Activated CD4-positive, alpha-beta T cell treated with anti-CD3 and anti-CD28 coated beads for 48 hours (primary cell): ENCODE measurements at places on chromosomes 1 and 21.
A peak's percentile ranks its signal among the peaks of the same experiment; 100 is the strongest.

DNA sequence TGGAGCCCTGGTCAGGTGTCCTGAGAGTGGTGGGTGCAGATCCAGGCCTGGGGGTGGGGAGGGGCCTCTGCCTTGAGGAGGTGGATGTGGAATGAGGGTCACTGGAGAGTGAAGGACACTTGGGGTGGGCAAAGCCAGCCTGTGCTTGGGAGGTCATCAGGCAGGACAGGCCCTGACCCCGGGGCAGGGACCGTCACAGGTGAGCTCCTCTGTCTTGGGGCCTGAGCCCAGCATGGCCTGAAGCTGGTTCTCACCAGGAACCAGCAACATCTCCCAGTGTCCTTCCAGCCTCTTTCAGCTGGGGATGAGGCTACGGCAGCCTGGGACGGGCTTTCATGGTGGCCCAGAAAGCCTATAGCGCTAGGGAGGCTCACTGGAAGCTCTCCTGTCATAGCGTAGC, 831 bp upstream of the KRTAP10-2 start:
- no peak for DNase-seq

DNA sequence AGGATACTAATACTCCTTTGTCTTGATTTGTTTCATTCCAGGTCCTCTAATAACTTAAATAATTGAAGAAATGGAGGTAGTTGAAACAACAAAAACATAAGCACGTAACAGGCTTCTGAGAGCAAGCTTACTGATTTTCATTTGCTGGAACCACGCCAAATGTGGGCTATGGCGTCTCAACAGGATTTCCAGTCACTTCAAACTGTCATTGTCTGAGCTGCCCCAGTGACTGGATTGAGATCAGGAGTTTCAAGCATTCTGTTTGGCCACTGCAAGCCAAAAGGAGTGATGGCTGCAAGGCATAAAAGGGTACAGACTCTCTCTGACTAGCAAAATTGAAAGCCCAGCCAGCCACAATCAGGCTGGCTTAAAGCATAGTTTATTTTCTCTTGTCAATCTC, 289.9 kb downstream of the DPYD start:
- DNase-seq, result no peak

DNA sequence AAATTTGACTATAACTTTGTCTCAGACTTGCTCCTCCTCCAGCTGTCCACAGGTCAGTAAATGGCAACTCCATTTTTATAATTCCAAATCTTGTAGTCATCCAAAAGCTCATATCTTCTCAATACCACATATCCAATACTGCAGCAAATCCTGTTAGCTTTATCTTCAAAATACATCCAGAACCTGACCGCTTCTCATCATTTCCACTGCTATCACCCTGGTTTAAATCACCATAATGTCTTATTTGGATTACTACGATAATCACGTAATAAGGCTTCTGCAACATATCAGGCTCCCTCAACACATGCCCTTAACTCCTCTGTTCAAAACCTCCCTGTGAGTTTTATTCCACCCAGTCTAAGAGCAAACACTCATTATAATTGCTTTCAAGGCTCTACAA, 34.5 kb downstream of the ERO1B start:
- no peak for DNase-seq

DNA sequence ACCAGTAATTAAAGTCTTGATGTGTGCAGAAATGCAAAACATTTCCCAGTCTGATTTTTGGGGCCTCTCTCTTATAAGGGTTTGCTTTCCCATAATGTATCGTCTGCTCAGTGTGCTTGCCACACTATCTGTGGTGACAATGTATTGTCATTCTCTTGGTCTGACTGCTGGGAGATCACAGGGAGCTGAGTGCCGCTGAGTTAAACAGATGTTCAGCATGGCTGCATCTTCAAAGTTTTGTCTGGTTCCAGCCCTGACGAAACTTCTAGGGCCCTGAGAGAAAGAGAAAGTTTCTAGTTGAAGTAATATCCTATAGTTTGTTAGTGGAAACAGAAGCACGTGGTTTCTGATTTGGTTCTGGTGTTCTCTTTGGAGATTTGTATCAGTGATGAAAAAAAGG, 42.6 kb downstream of the DNM3 start:
- peak; percentile 46 for DNase-seq

GRCh38 chr1:23026568-23026967, 7.3 kb downstream of the KDM1A start:
- no peak for DNase-seq

DNA sequence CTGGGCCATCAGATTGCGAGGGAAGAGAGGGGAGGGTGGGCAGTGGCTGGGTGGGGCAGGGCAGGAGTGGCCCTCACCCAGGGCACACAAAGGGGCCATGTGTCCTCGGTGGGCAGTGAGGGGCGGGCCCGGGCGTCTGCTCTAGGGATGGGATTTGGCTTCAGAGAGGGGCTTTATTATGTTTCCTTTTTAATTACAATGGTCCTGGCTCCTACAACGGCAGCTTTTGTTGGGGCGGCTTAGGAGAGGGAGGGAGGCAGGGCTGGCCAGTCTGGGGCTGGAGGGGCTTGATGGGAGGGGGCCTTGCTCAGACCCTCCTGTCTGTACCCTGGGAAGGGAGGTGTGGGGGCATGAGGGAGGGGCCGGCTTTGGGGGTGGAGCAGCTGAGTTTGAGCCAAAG, 102.8 kb upstream of the WNT4 start:
- no peak for DNase-seq

- no peak for DNase-seq
These were observed 89.6 kb downstream of the UBIAD1 start for GRCh38 chr1:11362547-11363021.

- DNase-seq, result no peak
These were observed 55.8 kb upstream of the PRDX6 start for GRCh38 chr1:173421286-173421685.

DNA sequence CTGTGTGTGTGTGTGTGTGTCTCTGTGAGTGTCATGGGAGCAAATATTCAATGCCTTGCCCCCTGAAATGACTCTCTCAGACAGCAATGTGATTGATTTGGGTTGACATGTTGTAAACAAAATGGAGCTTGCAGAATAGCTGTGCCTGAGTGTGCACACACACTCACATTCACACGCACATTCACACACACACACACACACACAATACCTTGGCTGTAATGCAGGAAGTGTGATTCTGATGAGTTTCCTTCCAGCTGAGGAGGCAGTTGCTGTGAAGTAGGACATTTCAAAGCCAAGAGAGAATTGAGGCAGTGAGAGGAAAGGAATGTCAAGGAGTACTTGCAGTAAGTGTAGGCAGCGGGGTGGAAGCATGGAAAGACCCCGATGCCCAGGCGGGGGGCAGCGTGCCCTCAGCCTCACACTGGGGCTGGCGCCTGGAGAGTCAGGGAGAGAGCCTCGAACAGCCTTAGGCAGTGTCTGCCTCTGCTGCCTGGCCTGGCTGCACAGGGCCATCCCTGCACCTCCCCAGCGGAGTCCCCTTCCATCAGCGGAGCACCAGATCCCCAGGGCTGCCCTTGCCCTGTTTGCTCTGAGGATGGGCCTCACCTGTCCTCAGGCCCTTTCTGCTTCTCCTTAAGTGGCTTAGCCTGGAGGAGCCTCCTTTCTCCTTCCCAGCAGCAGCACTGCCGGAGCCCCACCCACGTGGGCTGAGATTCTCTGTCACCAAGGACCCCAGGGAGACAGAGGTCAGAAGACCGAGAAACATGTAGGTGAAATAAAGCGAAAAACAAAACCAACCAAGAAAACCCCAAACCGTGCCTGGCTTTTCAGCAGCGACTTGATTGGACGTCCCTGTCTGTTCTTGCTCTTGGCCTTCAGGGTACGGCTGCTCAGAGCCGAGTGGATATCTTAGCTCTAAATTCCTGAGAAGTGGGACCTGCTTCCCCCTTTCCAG, 9.2 kb downstream of the VASH2 start:
- no peak for DNase-seq

DNA sequence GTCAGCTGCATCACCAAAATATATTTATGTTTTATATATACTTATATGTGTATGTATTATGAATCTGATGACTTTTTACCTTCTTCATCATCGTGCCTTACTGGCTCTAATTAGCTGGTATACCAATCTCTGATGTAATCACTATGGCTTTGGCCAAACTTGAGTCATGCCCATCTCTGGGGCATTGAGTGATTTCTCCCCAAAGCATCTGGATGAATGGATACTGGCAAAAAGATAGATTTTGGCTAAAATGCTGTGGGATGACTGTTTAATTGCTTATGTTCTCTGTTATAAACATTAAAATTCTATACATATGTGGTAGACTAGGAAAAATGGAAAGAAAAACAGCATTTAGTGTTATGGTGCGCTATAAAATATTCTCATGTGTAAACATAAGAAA, 19.6 kb downstream of the CDKN2C start:
- DNase-seq, result no peak

DNA sequence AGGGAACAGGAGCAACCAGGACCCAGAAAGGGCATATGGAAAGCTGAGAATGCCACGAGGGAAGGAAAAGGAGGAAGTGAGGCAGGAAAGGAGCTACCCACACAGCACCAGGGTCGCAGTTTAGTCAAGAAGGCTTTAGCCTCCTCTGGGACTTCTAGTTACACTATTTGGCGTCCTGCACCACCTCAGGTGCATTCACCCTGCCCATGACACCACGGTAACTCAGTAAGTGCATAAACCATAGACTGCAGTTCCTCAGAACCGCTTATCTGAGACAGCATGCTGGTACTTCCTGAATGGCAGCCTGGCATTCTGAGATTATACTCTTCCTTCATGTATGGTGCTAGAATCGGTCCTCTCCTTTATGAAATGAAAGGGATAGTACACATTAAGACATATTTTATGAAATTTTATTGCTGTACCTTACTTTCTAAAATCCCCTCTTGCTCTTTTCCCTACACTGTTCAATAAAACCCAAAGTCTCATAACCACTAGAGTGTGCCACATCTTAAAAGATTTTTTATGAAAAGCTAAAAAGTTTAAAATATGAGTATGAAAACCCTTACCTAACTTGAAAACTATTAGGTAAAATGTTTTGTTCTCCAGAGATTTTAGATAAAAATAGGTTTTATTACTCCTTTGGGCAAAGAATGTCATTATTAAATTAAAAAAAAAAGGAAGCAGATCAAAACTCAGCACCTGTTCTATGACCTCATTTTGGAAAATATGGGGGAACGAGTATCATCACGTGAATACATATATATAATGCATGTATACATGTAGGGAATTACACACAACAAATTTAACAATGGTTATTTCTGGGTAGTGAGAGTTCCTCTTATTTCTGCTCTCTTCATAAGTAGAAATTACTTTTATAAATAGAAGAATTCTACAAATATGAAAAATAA, 67.3 kb downstream of the VAV3 start:
- peak; percentile 9 for DNase-seq

DNA sequence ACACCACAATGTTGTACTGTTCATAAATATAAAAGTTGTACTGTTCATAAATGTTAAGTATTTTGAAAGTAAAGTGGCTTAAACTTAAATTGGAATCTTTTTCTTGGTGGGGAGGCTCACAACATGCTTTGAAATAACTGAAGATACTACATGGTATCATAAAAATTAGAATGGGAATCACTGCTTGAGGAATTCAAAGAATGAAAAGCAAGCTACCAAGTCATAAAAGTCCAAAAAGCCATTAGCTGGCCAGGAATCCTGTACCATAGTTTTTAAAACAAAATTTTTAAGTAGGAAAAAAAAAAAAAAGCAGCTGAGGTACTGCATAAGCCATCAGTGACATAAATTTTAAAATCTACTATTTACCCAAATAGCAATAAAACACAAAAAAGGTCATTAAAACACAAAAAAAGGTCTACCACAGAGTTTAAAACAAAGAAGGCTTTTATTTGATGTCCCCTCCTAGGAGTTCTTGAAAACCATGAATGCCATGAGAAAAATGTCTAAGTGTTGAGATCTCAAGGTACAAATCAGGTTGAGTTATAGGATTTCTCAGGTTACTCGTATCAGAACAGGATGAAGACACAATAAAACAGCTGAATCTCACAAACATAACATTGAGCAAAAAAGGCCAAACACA, 8.6 kb downstream of the ZZZ3 start:
- no peak for DNase-seq
